ENCODE measurements at places on chromosomes 16 and 17. TPM values are rescaled to one million over a fixed set of nuclear protein-coding genes. Genes with fewer than 3 reads are reported as not detected.

The ZP2 gene
- total RNA-seq = not detected

The P2RX1 gene
- 14.6 TPM for total RNA-seq

The ZNF205 gene
- total RNA-seq = 21.3 TPM

The RPL13 gene
- total RNA-seq = 4,039 TPM

The RNF112 gene
- 2.3 TPM for total RNA-seq
